ENCODE measurements at places on chromosomes 5 and 9. TPM values are rescaled to one million over a fixed set of nuclear protein-coding genes. Genes with fewer than 3 reads are reported as not detected.

CAVIN4 gene
- 0.95 TPM for total RNA-seq

GRCh38 chr9:75876999-75877640, 13.4 kb upstream of the PCSK5 start:
- no peak for DNase-seq

SREK1IP1 gene
- 3.0 TPM for total RNA-seq

PIK3R1 gene
- 1.7 TPM for total RNA-seq

GRCh38 chr5:129858131-129858675, 46.1 kb upstream of the CHSY3 start:
- DNase-seq, result no peak
